ENCODE measurements at places on chromosomes 16 and 17.

DNA sequence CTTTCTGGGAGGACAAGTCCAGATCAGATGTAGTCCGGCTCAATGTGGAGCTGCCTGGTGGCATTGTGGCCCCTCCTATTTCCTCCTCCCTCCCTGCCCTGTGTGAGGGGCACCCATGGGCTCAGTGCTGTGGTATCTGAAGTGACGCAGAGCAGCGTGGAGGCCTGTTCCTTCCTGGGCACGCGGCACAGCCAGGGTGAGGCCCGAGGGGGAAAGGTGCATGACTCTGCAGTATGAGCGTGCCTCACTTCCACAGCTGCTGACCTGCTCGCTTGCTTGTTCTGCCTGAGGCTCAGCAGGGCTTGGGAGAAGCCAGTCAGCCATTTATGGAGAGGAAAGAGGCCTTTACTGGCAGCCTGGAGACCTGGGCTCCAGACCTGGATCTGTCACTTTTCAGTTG lies 11.7 kb downstream of the TMEM238L start:
- DNase-seq = no peak

- no peak for DNase-seq
Observed at GRCh38 chr16:86850670-86851069, 272.3 kb downstream of the FOXL1 start.

GRCh38 chr17:46950997-46951621 lies 27.9 kb downstream of the RPRML start:
- DNase-seq = no peak

GRCh38 chr16:21590287-21590686 lies 9.1 kb upstream of the METTL9 start:
- DNase-seq = peak; percentile 81

- DNase-seq = peak; percentile 95
Observed at GRCh38 chr17:43784628-43785101, 4.4 kb downstream of the CFAP97D1 start.

GRCh38 chr17:66836063-66837005 lies 1.4 kb downstream of the CACNG5 start:
- no peak for DNase-seq

- no peak for DNase-seq
Observed at GRCh38 chr16:24583494-24583893, 44.1 kb downstream of the RBBP6 start.

GRCh38 chr17:82826956-82827355 lies 12.9 kb downstream of the ZNF750 start:
- DNase-seq = no peak
